ENCODE measurements at places on chromosomes 7 and 10.

GRCh38 chr7:88500131-88500530, 193.4 kb upstream of the STEAP4 start:
- DNase-seq, result no peak

GRCh38 chr7:80900583-80901576, 18.0 kb downstream of the SEMA3C start:
- no peak for DNase-seq

GRCh38 chr10:30973737-30974136, 57.9 kb downstream of the ZNF438 start:
- no peak for DNase-seq

GRCh38 chr7:23531050-23531793, 559 bp downstream of the TRA2A start:
- peak; percentile 36 for DNase-seq

GRCh38 chr7:28230261-28230660, 49.7 kb upstream of the JAZF1 start:
- DNase-seq, result peak; percentile 32

GRCh38 chr10:94363251-94363565, 469 bp upstream of the NOC3L start:
- no peak for DNase-seq

DNA sequence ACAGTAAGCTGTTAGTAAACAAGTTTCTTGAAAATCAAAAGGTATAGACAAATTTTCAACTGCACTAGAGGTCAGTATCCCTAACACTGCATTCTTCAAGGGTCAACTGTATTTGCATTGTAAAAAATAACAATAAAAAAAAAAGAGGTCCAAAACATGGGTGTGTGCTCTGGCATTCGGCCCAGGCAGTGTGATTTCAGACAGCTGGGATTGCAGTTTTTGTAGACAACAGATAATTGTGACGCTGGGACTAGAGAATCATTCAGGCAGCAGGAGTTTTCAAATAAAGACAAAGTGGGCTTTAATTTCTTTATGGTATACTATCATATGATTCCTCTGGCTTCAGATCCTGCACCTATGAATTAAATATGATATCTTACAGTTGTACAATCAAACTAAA, 543.2 kb upstream of the SEMA3D start:
- DNase-seq, result no peak

GRCh38 chr10:130864961-130865818, 446.3 kb downstream of the TCERG1L start:
- no peak for DNase-seq

DNA sequence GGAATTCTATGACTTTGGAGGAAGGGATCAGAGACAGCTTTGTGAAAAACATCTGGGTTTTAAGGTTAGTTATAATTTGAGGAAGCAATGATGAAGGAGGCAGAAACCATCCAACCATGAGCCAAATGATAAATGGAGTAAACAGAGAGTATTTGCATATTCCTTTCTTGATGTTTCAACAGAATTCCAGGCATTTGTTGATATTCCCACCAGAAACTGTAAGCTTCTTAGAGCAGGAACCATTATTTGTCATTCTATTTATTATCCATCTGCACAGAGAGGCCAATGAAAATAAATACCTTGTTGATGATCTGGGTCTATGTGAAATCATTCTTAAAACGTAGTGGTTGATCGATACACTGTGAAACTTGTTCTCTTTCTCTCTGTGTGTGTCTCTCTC, 715.3 kb downstream of the INHBA start:
- no peak for DNase-seq

DNA sequence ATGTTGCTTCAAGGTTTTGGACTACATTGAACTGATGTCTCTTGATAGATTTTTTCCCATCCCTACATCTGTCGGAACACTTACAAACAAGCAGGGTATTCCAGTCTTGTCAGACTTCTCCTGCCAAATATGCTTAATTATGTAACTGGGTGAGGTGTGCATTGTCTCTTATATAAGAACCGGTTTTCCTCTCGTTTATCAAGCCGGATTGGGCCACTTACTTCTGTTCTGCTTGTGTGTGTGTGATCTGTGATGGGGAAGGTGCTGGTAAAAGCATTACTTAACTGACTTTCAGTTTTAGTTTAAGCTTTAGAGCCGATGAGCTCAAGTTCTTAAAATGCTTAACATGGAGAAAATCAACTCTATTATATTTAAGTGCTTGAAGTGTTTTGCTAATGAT, 57.9 kb downstream of the OTUD1 start:
- no peak for DNase-seq

DNA sequence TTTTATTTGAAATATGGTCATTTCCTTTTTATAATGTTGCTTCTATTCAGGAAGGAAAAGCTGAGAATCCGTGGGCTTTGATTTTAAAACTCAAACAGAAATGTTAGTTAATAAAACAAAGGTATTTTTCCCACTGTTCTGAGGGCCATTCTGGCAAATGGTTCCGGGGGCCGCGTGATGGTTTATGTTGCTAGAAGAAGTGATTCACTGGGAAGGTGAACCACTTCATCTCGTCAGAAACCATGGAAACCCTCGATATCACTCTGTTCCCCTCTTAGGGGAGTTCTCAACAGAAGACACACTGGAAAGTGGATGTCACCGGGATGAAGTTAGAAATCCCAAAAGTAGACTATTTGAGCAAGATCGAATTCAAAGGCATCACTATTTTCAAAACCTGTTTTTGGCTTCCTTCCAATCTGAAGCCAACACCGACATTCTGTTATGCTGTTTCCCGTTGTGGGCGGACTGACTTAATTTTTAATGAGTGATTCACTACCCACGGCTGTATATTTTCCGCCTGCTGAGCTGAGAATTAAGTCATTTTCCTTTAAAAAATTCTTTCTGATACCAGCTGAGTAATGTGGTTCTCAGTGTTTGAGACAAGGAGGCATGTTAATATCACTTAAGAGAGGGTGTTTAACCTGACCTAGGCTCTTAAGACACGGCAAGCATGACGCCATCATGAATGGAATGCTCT, 84.1 kb downstream of the PTPRE start:
- no peak for DNase-seq

GRCh38 chr7:107014387-107015023, 30.0 kb upstream of the PRKAR2B start:
- DNase-seq, result no peak

GRCh38 chr7:15245831-15246230, 316.0 kb downstream of the AGMO start:
- DNase-seq, result no peak

- DNase-seq, result no peak
Measured at GRCh38 chr7:85285527-85285926, 98.7 kb upstream of the SEMA3D start.

- DNase-seq, result no peak
Measured at GRCh38 chr7:11817111-11817740, 14.8 kb downstream of the THSD7A start.

GRCh38 chr10:131279516-131279915, 32.0 kb downstream of the TCERG1L start:
- DNase-seq, result no peak

DNA sequence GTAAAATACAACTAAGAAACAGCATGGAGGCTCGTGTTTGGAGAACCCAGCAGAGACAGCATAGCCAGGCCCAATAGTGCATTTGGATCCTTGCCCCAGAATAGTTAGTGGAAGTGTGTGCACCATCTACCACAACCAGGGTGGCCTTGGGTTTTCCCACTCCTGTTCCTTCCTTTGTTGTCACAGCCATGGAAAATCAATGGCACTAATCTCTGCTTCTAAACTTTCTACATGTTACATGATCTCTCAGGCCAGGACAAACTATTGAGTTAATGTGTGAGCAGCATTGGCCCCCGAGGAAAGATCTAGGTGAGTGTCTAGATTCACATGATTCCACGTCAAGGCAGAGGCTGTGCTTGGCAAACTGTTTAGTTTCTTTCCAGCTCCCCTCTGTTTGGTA, 2.0 kb downstream of the CYP3A7 start:
- no peak for DNase-seq

GRCh38 chr10:78332012-78332411, 298.3 kb downstream of the RPS24 start:
- no peak for DNase-seq

DNA sequence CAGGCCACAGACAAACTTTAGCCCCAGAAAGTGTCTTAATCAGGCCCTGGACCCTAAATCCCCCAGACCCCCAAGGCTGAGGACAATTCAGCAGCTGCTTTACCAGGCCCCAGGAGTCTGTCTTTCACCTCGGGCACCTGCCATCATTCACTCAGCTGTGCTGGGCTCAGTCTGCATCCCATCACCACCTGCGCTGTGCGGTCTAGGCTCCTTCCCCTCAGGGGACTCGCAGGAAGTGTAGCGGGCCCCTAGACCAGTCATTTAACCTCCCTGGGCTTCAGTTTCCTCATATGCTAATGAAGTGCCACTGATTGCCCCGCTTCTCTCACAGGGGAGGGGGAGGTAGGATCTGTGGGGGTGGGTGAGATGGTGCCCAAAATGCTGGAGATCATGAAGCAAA, 76.4 kb upstream of the ZMIZ1 start:
- DNase-seq, result no peak

DNA sequence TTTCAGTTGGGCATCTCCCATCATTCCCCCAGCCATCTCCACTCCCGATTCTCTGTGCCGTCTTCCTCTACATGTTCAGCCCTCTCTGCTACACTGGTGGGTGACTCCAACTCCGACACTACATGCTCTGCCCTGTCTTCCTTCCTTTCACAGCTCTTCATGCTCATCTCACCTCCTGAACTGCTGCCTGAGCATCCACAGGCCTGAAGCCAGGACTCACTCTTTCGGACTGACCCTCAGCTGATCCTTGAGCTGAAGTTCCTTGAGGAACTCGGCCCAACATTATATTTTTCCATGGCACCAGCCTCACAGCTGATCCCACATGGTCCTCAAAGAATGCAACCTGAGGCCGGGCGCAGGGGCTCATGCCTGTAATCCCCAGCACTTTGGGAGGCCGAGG, 538.4 kb downstream of the PTPRN2 start:
- DNase-seq, result no peak

- DNase-seq, result no peak
Measured at GRCh38 chr10:86329093-86329710, 37.4 kb downstream of the GRID1 start.

DNA sequence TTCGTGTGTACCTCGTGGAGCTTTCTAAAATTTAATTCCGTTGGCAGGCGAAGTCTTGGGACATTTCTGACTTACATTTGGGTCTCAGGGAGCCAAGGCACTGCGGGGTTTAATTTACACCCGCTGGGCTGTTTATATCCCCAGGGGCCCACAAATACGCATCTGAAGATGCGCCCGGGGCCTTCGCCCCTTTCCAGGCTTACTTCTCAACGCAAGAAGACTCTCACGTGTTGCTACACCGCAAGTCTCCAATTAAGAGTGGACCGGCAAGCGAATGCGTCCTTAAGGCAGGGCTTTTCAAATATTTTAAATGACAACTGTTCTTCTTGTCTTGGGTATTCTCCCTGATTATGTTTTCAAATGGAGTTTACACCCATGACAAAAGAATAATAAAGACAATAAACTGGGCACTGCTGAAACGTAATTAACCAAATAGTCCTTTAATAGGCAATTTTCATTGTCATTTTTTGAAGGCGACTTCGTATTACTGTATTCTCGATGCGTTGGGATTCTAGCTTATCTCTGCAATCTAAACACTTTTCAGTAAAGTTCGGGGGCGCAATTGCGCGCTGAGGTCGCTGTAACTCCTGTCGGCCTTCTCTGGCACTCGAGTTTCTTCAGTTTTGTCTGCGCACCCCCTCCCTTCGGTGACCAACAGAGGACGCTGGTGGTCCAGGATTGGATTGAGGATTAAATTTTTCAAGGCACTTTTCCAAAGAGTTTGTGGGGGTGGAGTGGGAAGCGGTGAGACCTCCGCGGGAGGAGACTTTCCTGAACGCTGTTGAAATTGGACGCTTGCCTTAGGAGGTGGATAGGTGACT, 837 bp upstream of the IGFBP3 start:
- peak; percentile 61 for DNase-seq

- no peak for DNase-seq
Measured at GRCh38 chr10:102770792-102771191, 27.0 kb downstream of the WBP1L start.

DNA sequence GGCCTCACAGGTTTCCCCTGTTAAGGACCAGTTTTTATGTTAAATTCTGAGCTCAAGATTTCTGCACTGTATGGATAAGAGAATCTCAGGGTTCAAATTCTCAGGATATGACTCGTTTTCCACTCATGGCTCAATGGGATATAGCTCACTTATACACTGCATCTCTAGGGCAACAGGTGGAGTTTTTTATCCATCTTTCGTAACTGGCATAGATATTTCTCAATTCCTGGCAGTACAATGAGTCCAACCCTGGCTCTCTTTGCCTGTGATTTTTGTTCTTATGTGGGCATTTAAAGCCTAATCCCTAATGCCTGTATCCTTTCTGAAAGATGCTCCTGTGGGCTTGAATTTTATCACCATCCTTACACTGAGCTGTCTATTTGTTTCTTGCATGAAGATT, 7.6 kb downstream of the CCDC172 start:
- no peak for DNase-seq

GRCh38 chr10:11322698-11323097, 288.8 kb downstream of the USP6NL start:
- no peak for DNase-seq

GRCh38 chr7:47953822-47954221, 5.6 kb upstream of the PKD1L1 start:
- DNase-seq, result no peak

DNA sequence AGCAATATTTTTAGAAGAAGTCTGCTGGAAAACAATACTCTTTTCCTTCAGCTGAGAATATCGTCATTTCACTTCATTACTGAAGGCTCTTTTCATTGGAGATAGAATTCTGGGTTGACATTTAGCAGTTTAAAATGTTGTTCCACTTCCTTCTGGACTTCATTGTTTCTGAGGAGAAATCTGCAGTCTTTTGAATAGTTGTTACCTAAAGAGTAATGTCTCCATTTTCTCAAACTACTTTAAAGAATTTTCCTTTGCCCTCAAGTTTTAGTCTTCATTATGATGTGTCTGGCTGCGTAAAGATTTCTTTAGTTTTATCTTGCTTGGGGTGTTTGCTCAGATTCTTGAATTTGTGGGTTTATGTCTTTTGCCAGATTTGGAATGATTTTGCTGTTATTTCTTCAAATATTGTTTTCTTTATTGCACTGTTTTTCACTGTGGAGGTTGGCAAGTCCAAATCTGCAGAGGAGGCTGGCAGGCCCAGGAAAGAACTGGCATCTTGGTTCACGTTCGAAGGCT, 136.3 kb downstream of the DNAJB6 start:
- no peak for DNase-seq

DNA sequence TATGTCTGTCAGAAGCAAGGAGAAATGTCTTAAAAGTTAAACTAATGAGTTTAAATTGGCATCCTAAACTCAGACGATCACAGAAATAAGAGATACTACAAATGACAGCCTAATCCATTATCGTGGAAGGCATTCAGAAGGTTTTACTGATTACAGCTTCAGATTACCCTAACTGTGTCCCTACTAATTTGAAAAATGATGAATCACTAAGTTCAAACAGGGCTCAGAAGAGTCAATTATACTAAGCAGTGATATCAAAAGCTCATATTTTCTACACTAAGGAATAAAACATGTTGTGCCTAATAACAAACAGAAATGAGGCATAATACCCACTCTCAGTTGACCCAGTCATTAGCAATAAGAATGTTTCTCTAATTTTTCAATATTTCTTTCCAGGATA, 152.0 kb upstream of the NRBF2 start:
- DNase-seq, result no peak

GRCh38 chr10:86321568-86321967, 45.0 kb downstream of the GRID1 start:
- no peak for DNase-seq

GRCh38 chr10:35639021-35639727, 2.9 kb downstream of the FZD8 start:
- DNase-seq, result no peak

Measured in HuH-7 (cell line).